Fibroblast of skin of right quadriceps (primary cell): ENCODE measurements at places on chromosomes 12 and 14.

DNA sequence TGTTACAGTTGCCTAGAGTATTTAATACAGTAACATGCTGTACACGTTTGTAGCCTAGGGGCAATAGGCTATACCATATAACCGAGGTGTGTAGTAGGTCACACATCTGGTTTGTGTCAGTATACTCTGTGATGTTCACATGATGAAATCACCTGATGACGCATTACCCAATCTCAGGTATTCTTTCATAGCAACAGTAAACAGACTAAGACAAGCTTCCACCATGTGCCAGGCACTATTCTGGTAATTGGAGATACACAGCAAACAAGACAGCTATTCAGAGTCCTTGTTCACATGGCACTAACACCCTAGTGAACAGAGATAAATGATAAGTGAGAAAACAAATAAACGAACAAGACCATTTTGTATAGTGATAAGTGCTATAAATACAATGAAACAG, 3.8 kb upstream of the PDE3A start:
- DNase-seq, result no peak

- DNase-seq, result no peak
Observed at GRCh38 chr14:92310776-92311375, 12.1 kb upstream of the SLC24A4 start.

GRCh38 chr12:1204581-1205121, 213.6 kb downstream of the ERC1 start:
- DNase-seq, result no peak

DNA sequence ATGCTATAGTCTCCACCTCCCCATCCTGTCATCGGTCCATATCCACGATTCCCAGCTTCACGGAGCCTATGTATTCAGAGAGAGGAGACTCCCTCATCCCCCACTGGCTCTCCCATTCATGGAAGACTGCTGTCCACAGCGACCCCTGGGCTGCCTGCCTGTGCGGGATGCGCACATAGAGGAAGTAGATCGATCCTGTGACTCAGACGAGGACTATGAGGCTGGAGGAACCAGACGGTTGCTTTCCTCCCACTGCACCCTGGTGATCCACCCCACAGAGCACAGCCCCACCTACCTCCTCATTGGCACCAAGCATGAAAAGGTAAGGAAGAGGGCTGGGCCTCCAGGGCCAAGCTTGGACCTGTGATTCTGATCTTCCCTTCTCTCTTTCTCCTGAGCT, 24.4 kb downstream of the PIGH start:
- no peak for DNase-seq

GRCh38 chr12:47838286-47838931, 18.7 kb upstream of the HDAC7 start:
- peak; percentile 43 for DNase-seq

- no peak for DNase-seq
Observed at GRCh38 chr12:104276273-104277131, 27.0 kb upstream of the EID3 start.

DNA sequence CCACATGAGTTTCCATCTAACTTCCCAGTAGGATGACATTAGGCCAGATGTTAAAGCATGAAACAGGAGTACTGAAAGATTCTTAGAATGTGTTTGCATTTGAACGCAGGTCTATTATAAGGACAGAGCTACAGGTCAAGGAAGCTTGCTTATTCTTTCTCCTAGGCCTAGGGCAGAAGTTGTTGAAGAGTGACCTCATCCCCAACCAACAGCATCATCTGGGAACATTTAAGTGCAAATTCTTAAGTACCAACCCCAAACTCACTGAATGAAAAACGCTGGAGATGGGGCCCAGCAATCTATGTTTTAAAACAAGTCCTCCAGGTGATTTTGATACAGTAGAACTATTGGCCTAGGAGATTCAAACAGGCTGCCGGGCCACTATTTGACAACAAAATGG, 52.4 kb downstream of the PAPLN start:
- DNase-seq, result no peak

DNA sequence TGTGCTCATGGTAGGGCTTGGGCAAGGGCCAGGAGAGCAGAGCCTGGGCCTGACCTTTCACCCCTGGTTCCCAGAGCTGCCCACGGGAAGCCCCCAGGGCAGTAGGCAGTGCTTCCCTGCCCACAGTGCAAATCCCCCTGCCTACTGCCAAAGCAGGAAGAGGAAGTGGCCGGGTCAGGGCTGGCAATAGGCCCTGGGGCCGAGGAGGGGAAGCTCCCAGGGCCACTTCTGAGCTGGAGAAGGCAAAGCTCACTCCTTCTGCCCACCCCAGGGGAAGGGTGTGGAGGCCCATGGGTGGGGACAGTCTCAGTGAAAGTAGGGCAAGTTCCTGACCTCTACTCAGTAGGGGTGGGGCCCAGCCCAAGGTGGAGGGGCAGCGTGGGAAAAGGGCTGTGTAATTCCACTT, 5.4 kb upstream of the NR4A1 start:
- no peak for DNase-seq

- no peak for DNase-seq
Observed at GRCh38 chr12:112328456-112329124, 53.6 kb downstream of the HECTD4 start.

DNA sequence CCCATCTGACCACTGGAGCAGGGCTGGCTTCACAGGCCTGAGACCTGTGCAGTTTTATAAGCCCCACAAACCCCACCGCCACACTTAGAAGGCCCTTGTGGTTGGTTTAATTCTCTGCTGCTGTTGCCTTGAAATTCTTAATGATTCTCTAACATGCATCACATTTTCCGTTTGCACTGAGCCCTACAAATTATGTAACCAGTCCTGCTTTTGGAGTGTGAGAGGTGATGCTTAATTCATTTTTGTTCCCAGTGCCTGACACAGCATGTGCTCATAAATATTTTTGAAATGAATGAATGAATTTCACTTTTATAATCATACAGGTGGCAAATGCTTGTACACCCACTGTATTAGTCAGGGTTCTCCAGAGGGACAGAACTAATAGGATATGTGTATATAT, 52.8 kb upstream of the PLXNC1 start:
- no peak for DNase-seq

DNA sequence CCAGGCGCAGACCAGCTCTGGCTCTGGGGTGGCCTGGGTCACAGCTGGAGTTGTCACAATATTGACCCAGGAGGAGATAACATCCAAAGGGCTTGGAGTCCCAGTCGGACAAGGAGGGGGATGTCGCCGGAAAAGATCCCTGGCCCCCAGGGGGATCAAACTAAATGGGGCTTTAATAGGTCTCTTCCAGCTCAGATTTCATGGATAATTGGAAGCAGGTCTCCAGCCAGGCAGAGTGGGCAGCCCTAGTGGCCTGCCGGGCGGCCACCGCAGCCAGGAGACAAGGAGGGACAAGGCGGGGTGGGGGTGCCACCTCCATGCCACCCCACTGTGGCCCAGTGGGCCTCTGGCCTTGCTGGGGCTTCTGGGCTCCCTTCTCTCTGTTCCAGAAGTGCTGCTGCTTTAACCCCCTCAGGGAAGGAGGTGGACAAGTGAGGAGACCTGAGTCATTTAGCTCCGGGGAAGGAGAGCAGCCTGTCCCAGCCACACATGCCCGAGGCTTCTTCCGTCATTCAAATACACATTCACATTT, 23.1 kb upstream of the PGF start:
- no peak for DNase-seq

DNA sequence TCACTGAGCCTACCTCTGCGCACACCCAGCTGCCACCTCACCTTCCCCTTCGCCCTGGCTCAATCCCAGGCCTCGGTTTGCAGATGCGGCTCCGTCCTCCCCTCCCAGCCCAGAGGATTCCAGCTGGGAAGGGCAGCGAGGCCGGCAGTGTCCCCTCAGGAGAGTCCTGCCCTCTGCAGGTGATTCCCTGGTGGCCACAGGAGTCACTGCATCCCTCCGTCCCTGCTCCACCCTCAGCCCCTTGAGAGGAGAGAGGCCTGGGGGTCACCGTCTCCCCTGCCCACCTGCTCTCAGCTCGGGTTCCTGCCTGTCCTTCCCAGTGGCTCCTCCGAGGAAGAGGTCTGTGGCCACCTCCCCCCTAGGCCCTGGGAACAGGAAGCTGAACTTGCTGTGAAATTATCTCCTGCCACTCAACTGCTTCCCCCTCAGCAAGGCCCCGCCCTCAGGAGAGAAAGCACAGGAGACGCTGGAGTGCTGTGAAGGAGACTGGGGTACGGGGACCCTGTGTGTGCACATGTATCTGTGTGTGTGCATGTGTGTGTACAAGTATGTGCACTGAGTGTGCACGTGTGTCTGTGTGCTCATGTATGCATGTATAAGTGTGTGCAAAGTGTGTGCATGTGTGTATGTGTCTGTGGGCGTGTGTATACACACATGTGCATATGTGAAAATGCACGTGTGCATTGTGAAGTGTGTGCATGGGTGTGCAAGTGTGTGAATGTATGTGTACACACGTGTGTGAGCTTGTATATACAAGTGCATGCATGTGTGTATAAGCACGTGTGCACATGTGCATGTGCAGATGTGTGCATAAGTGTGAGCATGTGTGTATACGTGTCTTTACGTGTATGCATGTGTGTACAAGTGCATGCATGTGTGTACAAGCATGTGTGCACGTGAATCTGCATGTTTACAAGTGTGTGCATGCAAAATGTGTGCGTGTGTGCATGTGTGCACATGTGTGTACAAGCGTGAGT, 13.2 kb upstream of the GALNT9 start:
- no peak for DNase-seq

GRCh38 chr12:58029260-58029659, 87.9 kb downstream of the ATP23 start:
- DNase-seq, result no peak

DNA sequence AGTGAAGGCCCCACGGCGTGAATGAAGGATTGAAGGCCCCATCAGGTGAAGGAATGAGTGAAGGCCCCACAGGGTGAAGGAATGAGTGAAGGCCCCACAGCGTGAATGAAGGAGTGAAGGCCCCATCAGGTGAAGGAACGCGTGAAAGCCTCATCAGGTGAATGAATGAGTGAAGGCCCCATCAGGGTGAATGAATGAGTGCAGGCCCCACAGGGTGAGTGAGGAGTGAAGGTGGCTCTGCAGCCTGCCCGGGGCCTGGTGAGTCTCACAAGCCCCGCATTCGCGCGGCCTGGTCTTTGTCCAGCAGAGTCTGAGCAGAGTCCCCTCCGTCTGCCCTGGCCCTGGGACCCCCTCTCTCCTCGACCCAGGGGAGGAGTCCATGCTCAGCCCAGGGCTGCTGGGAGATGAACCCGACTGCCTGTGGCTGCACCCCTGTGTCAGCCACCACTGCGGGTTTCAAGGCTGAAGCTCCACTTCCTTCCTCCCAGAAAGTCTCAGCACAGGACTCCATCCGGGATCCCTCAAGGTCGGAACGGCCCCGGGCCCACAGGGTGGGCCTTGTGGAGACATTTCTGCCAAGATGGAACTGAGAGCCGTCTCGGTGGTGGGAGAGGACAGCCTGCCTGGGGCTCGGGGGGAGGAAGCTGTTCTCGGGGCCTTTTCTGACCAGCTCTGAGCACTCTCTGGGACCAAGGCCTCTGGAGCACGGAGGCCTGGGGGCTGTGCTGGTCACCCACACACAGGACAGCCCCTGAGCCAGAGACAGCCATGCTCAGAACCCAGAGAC, 37.4 kb upstream of the TMEM179 start:
- no peak for DNase-seq

DNA sequence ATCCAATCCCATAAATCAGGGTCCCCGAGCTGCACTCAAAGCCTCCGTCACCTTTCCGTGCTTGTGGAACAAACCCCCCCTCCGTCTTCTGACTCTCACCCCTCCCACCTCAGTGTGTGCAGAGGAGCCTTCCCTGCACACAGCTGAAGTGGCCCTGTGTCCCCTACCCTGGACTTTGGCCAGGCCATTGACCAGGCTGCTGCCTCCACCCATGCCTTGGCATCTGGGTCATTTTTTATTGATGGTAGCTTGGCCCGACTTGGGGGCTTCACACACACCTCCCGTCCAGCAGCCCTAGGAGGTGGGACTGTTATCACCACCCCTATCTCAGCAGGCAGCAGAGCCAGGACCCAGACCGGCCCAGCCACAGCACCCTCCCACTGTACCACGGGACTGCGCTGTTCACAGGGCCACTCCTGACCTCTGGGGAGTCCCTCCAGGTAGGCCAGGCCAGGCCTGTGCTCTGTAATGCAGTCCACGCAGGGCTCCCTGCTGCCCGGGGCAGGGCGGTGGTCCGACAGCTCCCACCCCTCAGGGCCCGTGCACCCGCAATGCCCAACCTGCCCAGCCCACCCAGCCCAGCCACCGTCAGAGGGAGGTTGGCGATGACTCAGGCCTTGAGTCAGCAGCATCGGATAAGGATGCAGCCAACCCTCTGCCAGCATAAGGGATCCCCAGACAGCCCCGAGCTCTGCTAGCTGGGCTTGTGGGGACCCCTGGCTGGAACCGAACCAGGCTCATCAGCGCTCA, 9.2 kb upstream of the INF2 start:
- peak; percentile 74 for DNase-seq

GRCh38 chr12:93823616-93824391, 146.6 kb downstream of the CRADD start:
- no peak for DNase-seq

- DNase-seq, result no peak
Observed at GRCh38 chr14:50676814-50677516, 8.9 kb upstream of the SAV1 start.

DNA sequence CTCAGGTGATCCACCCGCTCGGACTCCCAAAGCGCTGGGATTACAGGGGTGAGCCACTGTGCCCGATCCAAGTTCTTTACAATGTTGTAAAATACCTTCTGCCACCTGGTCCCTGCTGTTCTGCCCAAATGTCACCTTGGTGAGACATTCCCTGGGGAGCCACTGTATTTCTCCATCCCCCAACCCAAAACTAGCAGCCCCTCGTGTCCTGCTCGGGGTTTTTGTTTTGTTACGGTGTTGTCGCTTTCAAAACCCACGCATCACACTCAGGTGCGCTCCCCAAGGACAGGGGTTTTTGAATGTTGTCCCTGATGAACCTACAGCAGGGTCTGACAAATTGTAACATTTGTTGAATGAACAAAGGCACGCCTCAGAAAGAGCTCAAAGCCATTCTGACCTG, 37.4 kb downstream of the CAMKK2 start:
- DNase-seq, result no peak

DNA sequence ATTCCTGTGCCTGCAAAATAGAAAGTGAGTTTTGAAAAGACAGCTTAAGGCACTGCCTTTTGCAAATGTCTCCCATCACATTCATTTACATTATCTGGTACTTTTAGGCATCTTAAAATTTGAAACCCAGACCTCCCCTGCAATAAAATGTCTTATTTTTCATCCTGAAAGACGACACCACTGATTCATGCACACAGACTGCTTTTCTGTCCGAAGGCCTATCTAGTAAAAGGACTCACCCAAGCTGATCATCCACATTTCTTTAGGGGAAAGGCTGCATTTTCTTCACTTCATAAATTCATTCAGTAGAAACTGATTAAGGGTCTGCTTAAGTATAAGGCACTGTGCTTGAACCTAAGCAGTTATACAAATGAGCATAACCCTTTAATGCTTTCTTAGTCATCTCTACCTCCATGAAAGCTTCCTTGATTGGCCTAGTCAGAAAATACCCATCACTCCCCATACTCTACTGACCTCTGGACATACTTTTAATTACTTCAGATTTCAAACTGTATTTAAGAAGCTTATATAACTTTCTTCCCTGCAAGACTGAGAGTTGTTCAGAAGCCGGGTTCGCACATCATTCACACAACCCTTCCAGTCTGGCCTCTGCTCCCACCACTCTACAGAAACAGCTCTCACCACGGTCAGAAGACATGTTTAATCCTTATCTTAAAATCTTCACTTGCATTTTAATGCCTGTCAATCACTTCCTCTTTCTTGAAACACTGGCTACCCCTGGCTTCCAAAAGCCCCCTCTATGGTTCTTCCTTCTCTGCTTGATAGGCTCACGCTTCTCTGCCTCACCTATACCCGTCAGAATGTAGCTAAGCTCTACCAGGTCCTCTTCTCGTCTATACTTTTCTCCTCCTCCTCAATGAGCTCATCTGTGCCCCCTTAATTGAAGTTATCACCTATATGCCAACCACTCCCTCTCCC, 288.6 kb downstream of the MED13L start:
- no peak for DNase-seq
